ENCODE measurements at places on chromosomes 5 and 9.

DNA sequence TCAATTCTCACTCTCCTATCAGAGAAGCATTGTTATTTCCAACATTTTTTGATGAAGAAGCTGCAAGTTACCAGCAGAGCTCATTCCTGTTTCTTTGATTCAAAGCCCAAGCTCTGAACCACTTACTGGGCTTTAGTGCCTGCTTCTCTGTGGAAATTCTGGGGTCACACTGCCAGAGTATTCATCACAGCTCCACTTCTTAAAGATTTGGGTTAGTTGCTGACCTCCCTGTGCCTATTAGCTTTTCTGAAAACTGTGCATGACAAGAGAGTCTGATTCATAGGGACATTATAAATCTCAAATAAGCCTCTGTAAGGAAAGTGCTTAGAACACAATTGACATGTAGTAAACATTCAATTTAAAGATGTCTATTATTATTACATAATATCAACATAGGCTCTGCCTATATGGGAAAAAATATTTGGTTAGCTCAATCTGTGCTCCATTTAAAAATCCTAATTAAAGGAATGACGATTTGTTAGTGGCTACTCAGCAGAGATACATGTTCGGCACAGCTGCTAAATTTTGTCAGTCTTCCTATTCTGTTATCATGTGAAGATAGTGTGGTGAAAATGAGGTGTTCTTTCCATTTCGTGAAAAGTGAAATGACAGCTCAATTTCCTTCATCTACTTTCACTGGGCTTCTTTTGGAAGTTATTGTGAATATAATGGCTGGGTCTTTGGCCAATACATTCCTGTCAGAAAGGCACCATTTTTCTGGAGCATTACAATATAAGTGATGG is 293.0 kb downstream of the KCTD16 start:
- no peak for DNase-seq

DNA sequence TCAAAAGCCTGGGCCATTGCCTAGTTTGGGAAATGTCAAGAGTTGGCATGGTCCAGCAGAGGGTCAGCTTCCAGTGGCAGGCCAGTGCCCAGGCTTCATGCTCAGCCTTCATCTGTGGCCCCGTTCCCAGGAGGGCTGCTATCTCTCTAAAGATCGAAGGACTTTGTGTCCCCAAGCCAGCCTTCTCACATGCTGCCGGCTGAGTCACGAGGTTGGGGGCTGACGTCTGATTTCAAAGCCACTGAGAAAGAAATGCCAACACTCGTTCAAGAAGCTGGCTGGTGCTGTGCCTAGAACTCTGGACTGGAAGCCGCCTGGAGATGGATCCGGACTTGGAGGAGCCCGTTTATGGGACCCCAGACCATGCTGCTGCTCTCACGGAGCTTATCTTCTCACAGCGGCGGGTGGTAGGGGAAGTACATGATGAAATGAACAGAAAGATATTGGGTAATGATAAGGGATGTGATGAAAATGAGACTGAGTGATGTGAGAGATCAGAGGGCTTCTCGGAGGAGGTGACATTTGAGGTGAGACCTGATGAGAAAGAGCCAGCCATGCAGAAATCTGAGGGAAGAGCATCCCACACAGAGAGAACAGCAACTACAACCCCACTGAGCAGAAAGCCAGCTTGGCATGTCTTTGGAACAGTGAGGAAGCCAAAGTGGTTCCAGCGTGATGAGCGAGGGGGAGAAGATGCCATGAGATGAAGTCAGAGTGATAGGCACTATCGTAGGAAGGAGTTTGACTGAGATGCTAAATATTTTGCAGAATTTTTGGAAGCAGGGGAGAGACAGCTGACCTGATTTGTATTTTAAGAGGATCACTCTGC is 54.9 kb upstream of the BOD1 start:
- no peak for DNase-seq

- no peak for DNase-seq
Observed at GRCh38 chr5:1168796-1169195, 32.6 kb upstream of the SLC6A19 start.

DNA sequence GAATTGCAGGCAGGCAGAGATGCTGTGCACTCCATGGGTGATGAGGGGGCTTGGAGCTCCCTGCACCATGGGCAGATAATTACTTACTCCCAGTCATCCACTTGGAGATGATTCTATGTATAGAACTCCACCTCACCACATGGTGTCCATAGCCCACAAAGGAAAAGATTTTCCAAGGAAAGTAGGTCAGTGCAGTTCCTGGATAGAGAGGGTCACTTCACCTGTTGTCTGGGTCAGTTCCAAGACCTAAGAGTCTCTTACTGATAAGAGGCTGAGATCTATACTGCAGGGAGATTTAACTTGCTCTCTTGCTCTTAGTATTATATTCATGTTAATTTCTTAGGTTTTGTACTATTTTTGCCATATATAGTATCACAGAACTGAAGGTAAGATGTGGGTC is 113.9 kb upstream of the BRINP1 start:
- DNase-seq: no peak

GRCh38 chr5:98128846-98129245 is 644.6 kb upstream of the RGMB start:
- no peak for DNase-seq

GRCh38 chr5:112186401-112186990 is 232.6 kb downstream of the EPB41L4A start:
- peak; percentile 16 for DNase-seq

DNA sequence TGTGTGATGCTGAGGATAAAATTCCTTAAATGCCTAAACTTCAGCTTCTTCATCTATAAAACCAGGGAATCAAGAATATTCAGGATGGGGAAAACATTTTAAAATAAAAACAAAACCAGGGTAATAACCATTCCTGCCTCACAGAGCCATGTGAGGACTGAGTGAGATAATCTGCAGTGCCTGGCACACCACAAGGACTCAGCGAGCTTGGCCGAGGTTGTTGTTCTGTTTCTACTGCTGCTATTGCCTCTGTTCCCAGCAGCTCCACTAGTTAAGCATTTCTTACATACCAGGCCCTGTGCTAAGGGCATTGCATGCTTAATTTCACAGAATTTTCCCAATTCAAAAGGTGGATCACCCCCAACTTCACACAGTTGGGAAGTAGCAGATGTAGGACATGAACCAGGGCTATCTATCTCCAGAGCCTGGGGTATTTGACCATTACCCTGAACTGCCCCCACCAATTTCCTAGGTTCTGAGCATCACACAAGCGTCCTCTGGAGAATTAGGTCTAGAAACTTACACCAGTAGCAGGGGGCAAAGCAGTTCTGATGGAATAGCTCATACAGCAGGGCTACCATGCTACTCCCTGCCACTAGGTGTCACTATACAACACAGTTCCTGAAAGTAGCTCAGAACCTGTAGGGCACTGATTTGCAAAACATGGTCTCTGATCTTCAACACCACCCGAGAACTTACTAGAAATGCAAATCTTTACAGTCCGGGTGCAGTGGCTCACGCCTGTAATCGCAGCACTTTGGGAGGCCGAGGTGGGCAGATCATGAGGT is 74.3 kb downstream of the LRSAM1 start:
- no peak for DNase-seq

- no peak for DNase-seq
Observed at GRCh38 chr9:7115606-7116005, 357.8 kb downstream of the KDM4C start.

GRCh38 chr9:4119778-4120554 is 179.9 kb downstream of the GLIS3 start:
- DNase-seq: no peak

GRCh38 chr9:125758986-125759763 is 12.0 kb downstream of the PBX3 start:
- no peak for DNase-seq

GRCh38 chr9:91130796-91131318 is 230.9 kb downstream of the AUH start:
- DNase-seq: no peak

DNA sequence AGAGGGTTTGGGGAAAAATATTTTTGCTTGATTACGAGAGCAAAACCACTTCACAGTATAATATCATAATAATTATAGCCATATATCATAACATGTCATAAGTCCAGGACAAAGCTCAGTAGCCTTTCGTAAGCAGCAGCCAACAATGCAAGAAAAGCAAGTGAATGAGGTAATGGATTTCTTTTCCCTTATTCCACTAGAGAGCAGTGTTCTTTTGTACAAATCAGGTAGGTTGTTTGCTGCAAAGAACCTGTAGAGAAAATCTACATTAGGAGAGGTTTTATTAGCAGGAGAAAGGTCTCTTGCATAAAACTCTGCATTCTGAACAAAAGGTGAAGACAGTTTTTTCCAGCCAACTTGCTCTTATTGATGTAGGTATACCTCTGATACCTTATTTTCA is 1033.4 kb downstream of the TLE4 start:
- DNase-seq: no peak

DNA sequence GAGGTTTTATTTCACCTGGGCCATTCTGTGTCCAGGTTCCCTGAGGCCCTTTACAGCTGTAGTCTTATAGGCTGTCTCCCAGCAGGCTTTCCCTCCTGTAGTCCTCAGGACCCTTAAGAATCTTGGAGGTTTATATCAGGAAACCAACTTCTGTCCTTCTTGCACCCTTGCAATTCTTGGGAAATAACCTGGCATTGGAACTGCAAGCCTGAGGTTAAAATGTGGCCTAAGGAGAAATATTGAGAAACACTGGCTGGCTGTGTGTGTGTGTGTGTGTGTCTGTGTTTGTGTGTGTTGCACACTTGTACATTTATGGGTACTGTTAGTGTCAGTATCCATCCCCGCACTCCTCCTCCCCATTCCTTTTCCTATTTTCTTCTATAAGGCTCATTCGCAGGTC is 168.9 kb downstream of the PAPPA start:
- DNase-seq: no peak

- no peak for DNase-seq
Observed at GRCh38 chr9:71863631-71864030, 47.4 kb downstream of the ABHD17B start.

GRCh38 chr9:96567203-96567700 is 52.4 kb downstream of the CDC14B start:
- no peak for DNase-seq

DNA sequence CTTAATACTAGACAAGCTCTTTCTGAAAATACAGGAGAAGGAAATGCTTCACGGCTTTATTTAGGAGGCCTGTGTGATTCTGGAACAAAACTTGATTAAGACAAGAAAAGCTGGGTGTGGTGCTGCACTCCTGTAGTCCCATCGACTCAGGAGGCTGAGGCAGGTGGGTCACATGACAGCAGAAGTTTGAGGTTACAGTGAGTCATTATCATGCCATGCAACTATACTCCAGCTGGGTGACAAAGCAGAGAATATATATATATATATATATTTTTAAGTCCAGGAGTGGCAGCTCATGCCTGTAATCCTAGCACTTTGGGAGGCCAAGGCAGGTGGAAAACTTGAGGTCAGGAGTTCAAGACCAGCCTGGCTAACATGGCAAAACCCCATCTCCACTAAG is 33.1 kb upstream of the SPIN1 start:
- no peak for DNase-seq

Data from glomerular endothelial cell (primary cell).